ENCODE measurements at places on chromosomes 5 and 9.
A peak's percentile ranks its signal among the peaks of the same experiment; 100 is the strongest.

GRCh38 chr5:128163991-128164390, 80.4 kb downstream of the SLC12A2 start:
- peak; percentile 2 for DNase-seq

DNA sequence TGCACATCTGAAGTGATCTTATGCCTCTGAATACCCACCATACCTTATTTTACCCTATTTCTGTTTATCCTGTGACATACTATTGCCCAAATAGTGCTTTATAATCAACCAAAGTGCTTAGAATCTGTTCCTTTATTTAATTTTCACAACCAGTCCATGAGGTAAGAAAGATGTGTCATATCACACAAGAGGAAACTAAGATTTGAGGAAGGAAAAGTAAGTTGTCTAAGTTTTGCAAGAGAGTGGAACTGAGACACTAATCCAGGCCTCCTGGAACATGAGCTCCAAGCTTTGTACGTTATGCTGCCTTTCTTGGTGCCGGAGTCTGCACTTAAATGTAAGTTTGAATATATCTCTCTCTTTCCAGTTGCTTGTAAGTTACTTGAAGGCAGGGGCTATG, 17.2 kb downstream of the KDM3B start:
- no peak for DNase-seq

DNA sequence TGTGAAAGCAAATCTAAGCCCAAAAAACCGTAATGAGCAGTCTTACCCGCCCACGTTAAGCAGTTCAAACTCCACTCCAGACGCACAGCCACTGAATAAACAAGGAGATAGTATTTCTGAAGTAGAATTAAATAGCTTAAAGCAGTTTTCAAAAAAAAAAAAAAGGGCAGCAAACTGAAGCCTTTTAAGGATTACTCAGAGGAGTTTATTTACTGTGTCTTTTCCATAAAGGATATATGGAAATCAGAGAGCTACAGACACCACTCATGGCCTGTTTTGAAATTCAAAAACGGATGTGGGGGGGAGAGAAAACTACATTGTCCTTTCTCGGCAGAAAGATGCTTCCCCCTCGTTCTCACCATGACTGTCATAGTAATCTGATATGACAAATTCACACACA, 83.7 kb upstream of the IRX1 start:
- no peak for DNase-seq

GRCh38 chr5:156794687-156795086, 55.4 kb upstream of the PPP1R2B start:
- DNase-seq = no peak

DNA sequence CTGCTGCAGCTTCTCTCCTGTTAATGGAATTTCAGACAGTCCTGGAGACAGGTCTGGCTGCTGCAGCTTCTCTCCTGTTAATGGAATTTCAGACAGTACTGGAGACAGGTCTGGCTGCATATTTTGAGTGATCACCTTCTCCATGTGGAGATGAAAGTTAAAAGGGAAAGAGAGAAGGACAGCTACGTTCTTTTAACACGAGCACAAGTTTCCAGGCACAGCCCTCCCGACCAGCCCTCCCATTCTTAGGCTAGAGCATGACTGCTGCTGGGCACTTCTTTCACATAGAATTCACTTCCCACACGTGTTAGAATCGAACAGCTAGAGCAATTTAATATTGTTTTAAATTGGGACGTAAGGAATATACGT, 133.3 kb upstream of the DMRT1 start:
- no peak for DNase-seq

GRCh38 chr9:131546336-131547084, 1.2 kb downstream of the PRRT1B start:
- DNase-seq = peak; percentile 47

DNA sequence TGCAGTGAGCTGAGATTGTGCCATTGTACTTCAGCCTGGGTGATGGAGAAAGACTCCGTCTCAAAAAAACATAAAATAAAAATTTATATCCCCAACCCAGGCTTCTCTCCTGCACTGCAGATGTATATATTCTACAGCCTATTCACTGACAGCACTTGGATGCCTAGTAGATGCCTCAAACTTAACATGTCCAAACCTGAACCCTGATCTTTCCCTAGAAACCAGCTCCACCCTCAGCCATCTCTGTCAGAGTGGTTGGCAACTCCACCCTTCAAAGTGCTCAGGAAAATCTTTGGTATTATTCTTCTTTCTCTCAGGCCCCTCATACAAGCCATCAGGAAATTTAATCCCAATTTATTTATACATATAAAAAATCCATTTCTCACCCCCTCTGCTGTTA, 36.9 kb upstream of the TXN start:
- DNase-seq = no peak

DNA sequence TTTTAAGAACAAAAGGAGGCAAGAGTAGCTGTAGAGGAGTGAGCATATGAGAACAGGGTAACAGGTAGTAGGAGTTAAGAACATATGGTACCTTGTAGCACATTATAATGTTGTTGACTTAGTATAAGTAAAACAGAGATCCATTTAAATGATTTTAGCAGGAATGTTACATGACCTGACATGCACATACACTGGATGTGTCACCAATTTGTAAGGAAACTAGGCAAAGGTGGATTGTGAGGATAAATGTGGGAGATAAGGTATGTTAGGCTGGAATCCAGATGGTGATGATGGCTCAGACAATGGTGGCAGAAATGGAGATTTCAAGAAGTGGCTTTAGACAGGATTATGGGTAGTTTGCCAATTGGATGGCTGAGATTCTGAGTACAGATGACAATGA, 443.1 kb upstream of the DAB2 start:
- no peak for DNase-seq

GRCh38 chr5:79686799-79687198, 2.8 kb upstream of the CMYA5 start:
- DNase-seq = peak; percentile 34

- DNase-seq = no peak
Measured at GRCh38 chr9:38025166-38025565, 43.9 kb downstream of the SHB start.

- no peak for DNase-seq
Measured at GRCh38 chr5:160961038-160961437, 109.0 kb upstream of the ATP10B start.

DNA sequence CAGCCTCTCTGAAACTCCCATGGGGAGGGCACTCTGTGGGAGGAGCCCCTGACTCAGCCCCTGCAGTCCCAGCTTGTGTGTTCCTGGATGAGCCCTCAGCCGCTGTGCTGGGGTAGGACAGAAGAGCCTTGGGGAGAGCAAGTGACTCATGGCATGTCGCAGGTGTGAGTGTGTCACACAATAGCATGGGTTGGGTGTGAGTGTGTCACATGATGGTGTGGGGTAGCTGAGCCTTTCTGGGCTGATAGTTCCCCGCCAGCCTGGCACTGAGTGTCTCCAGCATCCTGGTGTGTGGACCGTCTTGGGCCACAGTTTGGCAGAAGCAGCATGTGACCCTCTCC, 83.4 kb downstream of the PHF2 start:
- DNase-seq = no peak

DNA sequence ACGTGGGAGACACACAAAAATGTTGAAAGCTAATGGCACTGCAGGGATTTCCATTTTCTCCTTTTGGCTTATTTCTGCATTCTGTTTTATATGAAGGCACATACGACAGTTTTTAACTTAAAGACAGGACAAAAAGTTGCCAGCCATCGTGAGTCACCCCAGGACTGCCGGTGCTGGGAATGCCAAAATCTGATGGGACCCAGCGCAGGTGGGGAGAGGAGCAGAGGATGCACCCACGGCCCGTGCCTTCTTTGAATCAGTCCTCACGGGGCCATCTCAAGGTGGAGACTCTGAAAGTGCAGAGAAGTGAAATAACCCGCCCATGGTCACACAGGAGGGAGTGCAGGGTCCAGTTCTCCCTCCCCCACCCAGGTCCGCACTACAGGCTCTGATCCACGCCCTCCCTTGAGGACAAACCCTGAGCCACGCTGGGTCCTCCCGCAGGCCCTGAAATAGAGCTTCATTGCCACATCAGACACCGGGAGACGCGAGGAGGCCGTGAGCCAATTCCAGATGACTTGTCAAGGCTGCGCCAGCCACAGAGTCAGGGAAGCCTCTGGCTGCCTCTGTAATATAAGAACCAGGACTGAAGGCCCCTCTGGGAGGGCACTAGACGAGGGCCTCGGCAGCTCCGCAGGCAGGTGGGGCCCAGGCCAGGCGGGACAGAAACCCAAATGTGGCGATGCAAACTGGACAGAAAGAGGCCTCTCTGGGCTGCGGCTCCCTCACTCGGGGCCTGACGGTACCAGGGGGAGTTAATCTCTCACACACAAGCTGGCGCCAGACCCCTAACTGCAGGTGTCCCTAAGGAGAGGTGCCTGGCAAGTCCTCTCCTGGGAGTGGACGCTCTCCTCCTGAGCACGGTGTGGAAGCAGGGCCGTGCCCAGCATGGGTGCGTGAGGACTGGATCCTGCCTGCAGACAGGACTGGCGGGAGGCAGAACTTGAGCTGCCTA, 22.9 kb downstream of the ADAMTS2 start:
- DNase-seq = no peak

GRCh38 chr5:148639081-148639480, 15.2 kb downstream of the HTR4 start:
- DNase-seq = no peak

GRCh38 chr9:95139126-95139525, 178.4 kb downstream of the FANCC start:
- no peak for DNase-seq

GRCh38 chr9:112013266-112013665, 116.7 kb downstream of the UGCG start:
- DNase-seq = no peak

- no peak for DNase-seq
Measured at GRCh38 chr9:133977421-133978201, 14.5 kb downstream of the VAV2 start.

GRCh38 chr9:125495172-125496119, 211.6 kb downstream of the MAPKAP1 start:
- no peak for DNase-seq

GRCh38 chr9:110015759-110016158, 192.2 kb downstream of the C9orf152 start:
- no peak for DNase-seq

DNA sequence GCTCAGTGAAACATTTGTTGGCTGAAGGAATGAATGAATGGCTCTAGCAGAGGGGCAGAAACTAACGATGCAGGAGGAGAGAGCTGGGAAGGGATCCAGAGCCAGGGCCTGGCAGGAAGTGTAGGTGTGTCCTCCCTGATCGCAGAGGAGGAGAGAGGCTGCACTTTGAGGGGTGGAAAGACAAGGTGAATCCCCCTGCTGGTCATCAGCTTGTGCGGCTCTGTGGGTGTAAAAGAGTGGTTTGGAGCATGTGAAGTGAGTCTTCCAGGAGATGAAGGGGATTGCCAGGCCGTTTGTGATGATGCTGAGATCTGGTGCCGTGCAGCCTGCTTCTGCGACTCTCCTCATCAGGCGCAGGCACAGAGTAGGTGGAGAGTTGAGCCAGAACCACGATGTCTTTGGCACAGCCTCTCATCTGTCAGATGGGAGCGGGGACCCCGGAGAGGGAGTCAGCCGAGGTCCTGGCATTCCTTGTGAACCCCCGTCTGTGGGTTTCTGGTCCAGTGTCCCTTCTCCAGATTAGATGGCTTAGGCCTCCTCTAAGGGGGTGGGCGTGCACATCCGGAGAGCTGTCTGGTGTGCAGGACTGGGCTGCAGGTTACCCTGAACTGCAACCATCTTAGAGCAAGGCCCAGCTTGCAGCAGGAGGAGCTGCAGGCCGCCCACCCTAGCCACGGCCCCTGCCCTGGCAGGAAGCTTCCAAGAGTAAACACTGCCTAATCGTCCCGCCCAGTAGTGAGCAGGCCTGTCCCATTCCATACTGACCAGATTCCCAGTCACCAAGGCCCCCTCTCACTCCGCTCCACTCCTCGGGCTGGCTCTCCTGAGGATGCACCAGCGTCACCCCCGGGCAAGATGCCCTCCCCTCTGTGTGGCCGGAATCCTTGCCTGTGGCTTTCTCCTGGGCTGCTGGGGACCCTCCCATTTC, at the start of gene ADAMTS13:
Gene ADAMTS13 (plus strand): TSS at position 753 of the 928 bp plus-strand sequence. CDS start 77 bp downstream, at position 830.
- DNase-seq = no peak

- DNase-seq = no peak
Measured at GRCh38 chr9:22356985-22357384, 89.6 kb upstream of the DMRTA1 start.

DNA sequence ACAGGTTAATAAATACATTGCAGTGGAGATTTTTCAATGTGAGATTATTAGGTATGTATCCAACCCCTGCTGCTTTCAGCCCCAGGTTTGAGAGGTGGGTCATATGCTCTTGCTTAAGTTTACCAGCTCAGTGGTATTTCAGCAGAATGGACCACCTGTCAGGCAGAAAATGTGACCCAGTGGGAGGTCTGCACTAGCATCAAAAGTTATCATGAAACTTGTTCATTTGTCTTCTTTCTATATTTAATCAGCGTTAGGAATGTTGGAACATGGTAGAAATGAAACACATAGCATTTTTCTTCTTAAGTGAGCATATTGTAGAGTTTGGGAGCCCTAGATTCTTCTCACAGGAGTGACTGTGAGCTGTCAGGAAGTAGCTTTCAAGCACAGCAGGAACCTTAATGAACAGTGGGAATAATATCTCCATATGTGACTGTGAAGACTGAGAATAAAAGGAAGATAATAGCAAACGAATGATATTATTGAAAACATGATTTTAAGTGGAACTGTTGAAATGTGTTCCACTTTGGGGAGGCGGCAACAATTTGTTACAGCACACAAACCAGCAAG, 596.9 kb upstream of the CDH6 start:
- no peak for DNase-seq

- no peak for DNase-seq
Measured at GRCh38 chr5:155260798-155261197, 247.2 kb downstream of the KIF4B start.

GRCh38 chr5:122077366-122078115, 518 bp downstream of the LOX start:
- peak; percentile 34 for DNase-seq

DNA sequence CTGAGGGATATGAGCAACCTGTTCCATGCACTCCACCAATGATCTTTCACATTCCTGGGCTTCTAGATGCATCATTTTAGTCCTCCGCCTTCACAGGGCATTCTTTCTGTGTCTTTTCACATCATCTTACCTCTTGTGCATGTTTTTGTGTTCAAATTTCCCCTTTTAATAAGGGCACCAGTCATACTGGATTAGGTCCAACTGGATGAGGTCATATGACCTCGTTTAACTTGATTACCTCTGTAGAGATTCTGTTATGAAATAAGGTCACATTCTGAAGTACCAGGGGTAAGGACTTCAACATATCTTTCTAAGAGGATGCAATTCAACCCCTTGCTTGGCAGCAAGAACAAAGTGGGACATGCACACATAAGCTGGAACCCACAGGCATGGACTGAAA, 335.3 kb upstream of the TLE4 start:
- DNase-seq = no peak

- no peak for DNase-seq
Measured at GRCh38 chr9:33752130-33752637, 43.2 kb upstream of the PRSS3 start.

DNA sequence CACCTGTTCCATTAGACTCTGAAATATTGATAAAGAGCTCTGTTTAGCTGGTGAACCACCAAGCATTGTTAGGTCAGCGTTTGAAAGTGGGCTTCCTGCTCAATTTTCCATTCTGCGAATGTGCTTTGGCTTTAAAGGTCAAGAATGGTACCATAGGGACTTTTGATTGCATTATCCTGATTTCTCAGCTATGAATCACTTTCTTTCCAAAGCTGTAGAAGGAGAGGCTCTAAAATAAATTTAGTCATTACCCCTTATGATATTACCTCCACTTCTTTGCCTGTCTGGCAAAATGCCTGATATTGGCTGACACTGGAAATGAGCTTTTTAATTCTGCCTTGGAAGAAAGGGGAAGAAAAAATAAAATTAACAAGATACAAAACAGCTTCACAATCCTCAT, 237.2 kb upstream of the CTNND2 start:
- no peak for DNase-seq
